ENCODE measurements at places on chromosomes 3 and 15.

- DNase-seq, result no peak
Observed at GRCh38 chr15:29854413-29854812, 32.1 kb upstream of the TJP1 start.

- no peak for DNase-seq
Observed at GRCh38 chr3:147312786-147313280, 93.5 kb downstream of the ZIC4 start.

DNA sequence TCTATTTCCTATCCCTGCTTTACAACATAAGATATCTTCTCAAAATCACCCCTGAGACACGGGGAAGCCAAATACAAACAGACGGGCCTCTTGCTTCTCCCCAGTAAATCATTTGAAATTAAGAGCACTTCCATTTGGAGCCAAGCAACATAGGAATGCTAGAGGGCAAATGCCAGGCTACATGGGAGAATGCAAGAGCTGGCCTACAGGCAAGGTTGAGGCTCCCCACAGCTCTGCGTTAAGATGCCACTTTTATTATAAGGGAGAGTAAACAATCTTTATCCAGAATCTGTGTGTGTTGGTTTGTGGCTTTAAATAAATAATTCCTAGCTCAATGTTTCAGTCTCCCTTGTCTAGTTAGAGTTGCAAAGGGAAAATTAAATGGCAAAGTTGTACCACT, 305.1 kb upstream of the KCNH8 start:
- DNase-seq, result no peak

GRCh38 chr15:72230197-72231065, 559 bp downstream of the PKM start:
- no peak for DNase-seq

- DNase-seq, result no peak
Observed at GRCh38 chr15:36029606-36030210, 483.7 kb upstream of the DPH6 start.

GRCh38 chr15:57109005-57109404, 190.6 kb downstream of the TCF12 start:
- no peak for DNase-seq

GRCh38 chr3:136891934-136892855, 30.2 kb downstream of the NCK1 start:
- DNase-seq, result no peak

GRCh38 chr3:160400702-160401150, 1.3 kb downstream of the SMC4 start:
- no peak for DNase-seq

DNA sequence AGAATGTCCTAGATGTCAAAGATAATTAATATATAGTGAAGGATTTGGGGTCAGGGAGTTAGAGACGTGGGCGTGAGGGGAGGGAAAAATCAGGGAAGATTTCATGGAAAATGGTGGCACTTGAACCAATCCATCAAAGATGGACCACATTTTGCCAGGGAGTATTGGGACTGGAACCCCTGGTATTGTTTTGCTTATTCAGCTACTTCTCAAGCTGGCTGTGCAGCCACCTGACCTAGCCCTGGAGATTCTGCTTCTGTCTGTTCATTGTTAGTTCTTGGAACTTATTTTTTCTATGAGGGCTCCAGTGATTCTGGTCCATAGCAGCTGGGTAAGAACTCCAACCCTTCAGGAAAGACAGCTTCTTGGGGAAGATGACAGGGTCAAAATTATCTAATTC, 3.3 kb upstream of the THRB start:
- DNase-seq, result no peak

GRCh38 chr3:61936344-61936937, 375.1 kb downstream of the PTPRG start:
- DNase-seq, result no peak

DNA sequence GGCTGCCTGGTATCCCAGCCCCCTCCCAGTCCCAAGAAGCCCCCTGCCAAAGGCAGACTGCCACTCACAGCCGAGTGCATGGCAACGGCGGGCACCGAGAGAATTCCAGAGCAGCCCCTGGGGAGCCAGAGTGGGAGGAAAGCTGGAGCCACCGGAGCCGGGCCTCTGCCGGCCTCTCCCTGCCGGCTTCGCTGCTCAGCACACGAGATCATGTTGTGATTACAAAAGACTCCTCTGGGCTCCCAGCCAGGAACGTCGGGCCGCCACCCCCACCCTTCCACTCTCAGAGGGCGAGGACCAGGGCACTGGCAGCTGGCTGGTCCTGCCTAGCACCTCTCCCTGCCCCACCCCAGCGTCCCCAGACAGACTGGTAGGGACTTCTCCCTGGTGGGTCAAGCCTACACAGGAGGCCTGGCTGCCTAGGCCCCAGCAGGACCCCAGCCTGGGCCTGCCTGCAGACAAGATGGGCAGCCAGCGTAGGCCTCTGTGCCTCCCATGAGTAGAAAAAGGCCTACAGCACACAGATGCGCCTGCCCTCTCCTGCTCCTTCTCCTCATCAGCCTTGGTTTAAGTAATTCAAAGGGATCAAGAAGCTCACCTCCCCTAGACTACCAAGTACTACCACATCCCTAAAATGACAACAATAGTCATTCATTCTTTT, at the start of gene CCDC9B:
CCDC9B (minus strand) TSS at position 200 of the 661 bp plus-strand sequence; CDS start at position 80, 120 bp downstream.
- no peak for DNase-seq

- DNase-seq, result no peak
Observed at GRCh38 chr3:117743993-117744392, 1034.4 kb downstream of the TUSC7 start.

- no peak for DNase-seq
Observed at GRCh38 chr3:127438951-127439350, 151.1 kb upstream of the PRR20G start.

- DNase-seq, result no peak
Observed at GRCh38 chr3:118990823-118991560, 43.7 kb downstream of the IGSF11 start.

- no peak for DNase-seq
Observed at GRCh38 chr3:122245513-122246174, 62.2 kb downstream of the CASR start.

- no peak for DNase-seq
Observed at GRCh38 chr3:37695138-37695537, 166.5 kb upstream of the CTDSPL start.

DNA sequence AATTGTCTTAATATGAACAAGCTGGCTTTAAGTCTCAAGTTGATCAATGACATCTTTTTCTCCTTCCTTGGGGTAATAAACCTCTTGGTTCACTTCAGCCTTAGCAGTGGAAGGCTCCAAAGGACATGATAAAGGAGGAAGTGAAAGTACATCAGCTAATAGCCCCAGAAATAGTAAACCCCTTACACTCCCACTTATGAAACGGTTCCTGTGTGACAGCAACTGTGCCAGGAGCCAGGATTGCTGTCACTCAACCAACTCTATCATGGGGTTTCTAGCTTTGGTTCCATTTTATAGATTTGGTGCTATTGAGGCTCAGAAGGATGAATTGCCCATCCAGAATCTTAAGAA, 216.7 kb downstream of the ABHD5 start:
- no peak for DNase-seq

- no peak for DNase-seq
Observed at GRCh38 chr3:144875211-144875610, 903.6 kb downstream of the DIPK2A start.

- no peak for DNase-seq
Observed at GRCh38 chr3:159856590-159857104, 132.0 kb upstream of the IL12A start.

- DNase-seq, result no peak
Observed at GRCh38 chr3:37627951-37628620, 233.6 kb upstream of the CTDSPL start.

GRCh38 chr3:120568202-120568531, 28.0 kb upstream of the NDUFB4 start:
- DNase-seq, result no peak

GRCh38 chr3:163476179-163476578, 1602.1 kb downstream of the SI start:
- no peak for DNase-seq

- no peak for DNase-seq
Observed at GRCh38 chr3:57078344-57078634, 17.8 kb downstream of the SPATA12 start.

- no peak for DNase-seq
Observed at GRCh38 chr3:153746211-153746610, 375.0 kb upstream of the ARHGEF26 start.

- DNase-seq, result no peak
Observed at GRCh38 chr3:197025736-197026480, 3.7 kb downstream of the MELTF start.

GRCh38 chr3:68116580-68116979, 462.2 kb upstream of the SUCLG2 start:
- no peak for DNase-seq

GRCh38 chr3:18410205-18410604, 14.9 kb downstream of the SATB1 start:
- no peak for DNase-seq

DNA sequence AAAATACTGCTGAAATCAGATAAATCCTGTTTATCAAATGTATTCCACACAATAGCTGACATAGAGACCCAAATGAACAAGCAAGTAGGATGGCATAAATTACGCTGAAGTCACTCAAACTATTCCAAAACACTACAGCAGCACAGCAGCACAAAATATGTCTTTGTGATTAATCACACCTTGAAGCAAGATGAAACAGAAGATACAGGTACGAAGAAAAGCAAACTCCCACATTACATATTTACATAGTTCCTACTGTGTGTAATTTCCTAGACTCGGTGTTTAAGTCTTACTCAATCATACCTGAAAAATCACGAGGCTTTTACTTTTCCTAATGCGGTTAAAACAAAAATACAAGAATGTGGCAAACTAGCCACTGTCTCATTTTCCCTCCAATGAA, 38.3 kb downstream of the CHSY1 start:
- DNase-seq, result no peak

- DNase-seq, result no peak
Observed at GRCh38 chr15:95996494-95996893, 334.0 kb upstream of the NR2F2 start.

DNA sequence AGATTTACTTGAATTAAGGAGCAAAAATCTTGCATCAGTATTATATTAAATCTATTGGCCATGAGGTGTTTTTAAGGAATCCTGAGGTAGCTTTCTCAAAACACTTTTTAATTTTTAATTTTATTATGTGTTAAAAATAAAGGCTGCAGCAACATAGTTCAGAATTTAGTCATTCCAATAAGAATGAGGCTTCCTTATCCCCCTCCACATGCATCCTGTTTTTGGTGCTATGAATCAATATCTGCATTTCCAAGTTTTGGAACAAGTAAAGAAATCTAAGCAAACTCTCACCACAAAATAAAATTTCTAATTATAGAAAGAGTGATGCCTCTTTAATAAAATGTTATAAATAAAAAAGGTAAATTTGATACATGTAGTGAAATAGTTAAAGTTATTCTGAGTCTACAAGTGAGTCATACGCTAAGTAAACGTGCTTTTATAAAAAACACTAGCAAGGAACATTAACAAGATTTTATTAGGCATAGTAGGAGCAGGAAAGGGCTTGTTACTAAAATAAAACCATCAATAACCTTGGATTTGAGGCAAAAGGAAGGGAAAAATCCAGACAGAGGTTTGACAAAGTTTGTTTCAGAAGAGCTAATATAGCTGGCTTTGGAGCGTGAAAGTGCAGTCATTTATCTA, 1218.0 kb downstream of the NSUN3 start:
- DNase-seq, result no peak

DNA sequence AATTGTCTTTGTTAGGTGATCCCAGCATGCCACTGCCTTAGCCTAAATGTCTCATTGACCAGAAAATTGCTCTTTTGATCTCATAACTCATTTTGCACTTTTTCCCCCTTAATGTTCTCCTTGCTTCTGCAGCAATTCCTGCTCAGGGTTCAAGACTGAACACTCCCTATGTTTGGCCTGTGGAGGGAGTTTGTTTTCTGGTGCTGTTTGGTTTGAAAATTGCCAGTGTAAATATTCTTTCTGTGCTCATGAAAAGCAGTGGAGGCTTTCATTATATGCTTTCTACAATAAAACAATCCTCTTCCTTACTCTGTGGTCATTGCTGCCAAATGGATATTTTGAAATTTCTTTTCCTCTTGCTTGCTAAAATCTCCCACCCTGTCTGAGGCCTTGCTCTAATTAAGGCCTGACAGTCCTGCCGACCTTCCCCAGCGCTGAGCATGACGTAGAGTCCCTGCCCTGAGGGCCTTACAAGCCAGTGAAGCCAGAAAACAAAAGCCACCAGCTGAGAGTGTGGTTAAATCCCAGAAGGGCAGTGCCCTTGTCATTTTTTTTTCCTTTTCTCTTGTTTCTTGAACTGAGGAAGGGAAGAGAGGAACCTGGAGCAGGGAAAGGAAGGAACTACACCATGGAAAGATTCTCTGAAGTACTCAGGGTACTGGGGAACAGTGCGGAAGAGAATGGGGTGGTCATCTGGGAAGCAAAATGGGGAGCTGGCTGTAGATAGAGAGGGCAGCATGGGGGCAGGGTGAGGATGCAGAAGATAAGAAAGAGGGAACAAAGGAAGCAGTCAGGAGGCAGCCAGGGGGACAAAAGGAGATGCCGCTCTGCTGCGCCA, 24.8 kb downstream of the ZBTB38 start:
- no peak for DNase-seq

- no peak for DNase-seq
Observed at GRCh38 chr15:90376789-90377188, 11.3 kb upstream of the IQGAP1 start.

DNA sequence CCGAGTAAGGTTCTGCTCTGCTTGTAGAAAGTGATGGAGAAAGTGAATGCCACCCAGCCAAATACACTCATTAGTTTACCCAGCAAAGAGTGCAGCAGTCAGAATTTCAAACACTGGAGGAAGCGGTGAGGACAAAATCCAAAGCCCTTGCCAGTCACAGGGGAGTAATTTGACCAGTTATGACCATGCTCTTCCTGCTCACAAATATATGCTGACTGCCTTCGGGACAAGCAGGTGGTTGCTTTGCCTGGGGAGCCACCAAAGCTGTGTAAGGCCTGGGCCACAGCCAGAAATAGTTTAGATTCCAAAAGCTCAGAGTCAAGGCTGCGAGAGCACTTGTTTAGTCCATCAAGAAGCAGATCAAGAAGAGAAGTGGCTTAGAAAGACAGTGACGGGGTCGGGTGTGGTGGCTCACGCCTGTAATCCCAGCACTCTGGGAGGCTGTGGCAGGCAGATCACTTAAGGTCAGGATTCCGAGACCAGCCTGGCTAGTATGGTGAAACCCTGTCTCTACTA, 51.0 kb upstream of the ATP13A3 start:
- no peak for DNase-seq

GRCh38 chr15:59237924-59238331, 31.3 kb downstream of the LDHAL6B start:
- DNase-seq, result no peak

GRCh38 chr3:196633555-196634151, 5.8 kb upstream of the NRROS start:
- no peak for DNase-seq

- no peak for DNase-seq
Observed at GRCh38 chr3:121111914-121112612, 204.1 kb downstream of the STXBP5L start.

Data from stimulated activated CD8-positive, alpha-beta memory T cell treated with anti-CD3 and anti-CD28 coated beads, Interleukin-4, amount 100 ng/mL, for 1 hour (primary cell).